ENCODE measurements at places on chromosomes 1 and 21.
A peak's percentile ranks its signal among the peaks of the same experiment; 100 is the strongest.

DNA sequence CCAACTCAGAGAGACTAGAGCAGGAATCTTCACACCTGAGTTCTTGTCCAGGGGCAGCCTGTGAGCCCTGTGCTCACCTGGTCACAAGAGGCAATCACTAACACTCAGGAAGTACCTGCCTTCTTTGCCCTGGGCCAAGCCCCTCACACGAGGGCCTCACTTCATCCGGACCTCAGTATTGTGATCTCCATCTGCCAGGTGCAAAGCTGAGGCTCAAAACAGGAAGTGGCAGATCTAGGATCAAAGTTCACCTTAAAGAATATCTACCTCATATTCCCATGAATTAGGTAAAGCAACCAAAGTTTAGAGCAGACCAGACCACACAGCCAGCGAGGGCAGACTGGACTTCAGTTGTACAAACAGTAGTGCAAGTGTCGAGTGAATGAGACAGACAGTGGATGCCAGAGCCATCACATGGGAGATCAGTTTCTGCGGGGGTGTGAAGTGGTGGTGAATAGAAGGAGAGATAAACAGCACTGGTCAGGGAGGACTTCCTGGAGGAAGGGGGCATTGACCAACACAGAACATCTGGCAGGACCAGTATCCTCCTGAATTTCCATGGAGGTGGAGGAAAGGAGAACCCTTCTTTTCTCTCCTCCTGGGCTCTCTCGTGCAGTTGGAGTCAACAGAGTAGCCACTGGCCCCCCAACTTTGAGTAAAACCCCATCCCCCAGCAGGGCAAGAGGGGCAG lies 116.6 kb upstream of the ZBTB40 start:
- DNase-seq, result no peak

- no peak for DNase-seq
Observed at GRCh38 chr1:156505679-156506298, 5.2 kb upstream of the MEF2D start.

DNA sequence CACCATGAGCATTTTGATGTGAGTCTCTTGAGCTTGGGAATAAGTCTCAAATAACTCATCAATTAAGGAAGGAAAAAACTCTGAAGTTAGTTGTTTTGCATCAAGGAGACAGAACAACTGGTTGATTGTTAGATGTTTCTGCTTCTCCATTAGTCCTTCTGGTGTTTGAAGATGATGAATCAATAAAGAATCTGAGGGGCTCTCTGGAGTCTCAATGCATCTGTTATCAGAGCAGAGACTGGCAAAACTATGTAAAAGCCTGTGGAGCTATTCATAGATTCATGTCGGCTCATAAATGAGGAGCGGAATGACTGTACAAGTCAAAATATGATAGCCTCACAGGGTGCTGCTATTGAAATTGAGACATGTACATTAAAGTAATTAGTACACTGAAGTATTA lies 73.3 kb upstream of the ZC3H11B start:
- no peak for DNase-seq

DNA sequence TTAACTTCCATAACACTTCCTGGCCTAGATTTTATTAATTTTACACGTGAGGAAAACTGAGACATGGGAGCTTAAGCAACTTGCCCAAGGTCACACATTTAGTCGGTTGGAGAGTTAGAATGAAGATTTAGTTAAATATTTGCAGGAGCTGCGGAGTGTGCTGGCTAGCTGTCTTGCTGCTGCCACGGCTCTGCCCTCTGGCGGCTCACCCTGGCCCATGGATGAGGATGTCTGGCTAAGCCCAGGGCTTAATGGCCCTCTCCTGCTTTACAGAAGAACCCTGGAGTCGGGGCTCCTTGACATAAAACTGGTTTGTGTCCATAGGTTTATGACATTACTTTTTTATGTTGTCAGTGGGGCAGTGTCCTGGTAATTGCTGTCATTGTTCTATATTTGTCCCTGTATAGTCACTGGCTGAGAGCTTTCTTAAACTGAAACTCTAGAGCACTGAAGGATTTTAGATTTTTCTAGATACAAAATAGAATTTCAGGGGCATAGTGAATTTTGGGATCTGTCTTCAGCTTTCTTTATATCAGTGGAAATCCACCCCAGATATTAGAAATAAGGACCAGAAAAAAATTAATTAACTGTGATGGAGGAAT lies 88.9 kb upstream of the WLS start:
- DNase-seq, result no peak

DNA sequence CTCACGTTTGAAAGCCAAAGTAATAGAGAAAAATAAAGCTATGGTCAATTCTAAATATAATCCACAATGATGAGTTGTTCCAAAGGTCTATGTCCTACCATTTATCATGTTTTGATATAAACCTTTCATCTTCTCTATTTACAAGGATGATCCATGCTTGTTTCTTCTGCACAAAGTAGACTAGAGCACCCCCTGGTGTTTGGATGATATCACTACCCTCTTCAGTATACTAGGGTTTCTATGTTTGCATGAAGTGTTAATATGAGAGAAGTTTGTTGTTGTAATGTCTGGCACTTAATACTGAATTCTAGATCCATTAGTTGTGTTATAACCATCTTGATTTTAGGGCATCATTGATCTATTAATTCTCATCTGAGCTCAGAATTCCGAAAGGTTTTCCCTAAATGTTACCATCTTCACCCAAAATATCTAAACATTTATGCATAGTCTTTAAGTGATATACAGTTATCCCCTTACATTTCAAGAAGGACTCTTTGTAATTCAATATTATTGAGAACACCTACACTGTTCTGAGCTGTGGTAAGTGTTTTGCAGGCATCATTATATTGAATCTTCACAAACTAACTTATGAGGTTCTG lies 21.1 kb downstream of the CLDN8 start:
- DNase-seq, result peak; percentile 27

GRCh38 chr1:9291914-9292360 lies 757 bp upstream of the SPSB1 start:
- DNase-seq, result no peak

DNA sequence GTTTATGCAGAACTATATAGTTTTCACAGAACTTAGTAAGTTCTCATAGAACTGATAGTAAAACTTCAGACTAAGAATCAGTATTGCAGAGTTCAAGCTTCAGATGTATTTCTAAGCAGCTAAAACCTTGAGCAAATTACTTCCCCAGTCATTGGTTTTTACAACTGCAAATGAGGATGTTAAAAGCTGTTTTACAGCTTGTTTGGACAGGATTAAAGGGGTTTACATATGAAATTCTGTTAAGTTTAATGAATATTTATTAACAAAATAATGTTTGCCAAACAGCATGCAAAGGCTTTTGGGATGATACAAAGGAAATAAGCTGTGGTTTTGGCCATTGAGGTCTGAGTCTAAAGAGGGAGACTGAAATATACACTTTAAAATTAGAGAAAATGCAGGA lies 39.1 kb downstream of the CRB1 start:
- no peak for DNase-seq

- no peak for DNase-seq
Observed at GRCh38 chr1:173937062-173937461, 19.9 kb upstream of the SERPINC1 start.

- DNase-seq, result no peak
Observed at GRCh38 chr1:23099171-23099536, 69.5 kb downstream of the LUZP1 start.

GRCh38 chr21:23017989-23018388 lies 2019.8 kb downstream of the NCAM2 start:
- no peak for DNase-seq

DNA sequence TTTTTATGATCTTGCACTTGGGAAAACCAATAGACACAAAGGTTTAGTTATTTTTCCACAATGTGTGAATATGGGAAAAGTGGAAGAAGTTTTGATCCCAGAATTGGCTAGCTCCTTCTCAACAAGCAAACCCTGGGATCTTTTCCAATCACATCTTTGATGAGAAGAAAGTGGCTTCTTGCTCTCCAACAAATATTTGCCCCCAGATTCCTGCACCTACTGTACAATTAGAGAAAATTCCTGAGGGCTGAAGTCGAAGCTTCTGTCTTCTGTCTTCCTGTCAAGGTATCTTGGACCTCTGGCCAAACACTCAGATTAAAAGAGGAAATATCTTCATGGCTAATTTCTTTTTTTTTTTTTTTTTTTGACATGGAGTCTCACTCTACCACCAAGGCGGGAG lies 113.1 kb upstream of the SLC45A1 start:
- no peak for DNase-seq

DNA sequence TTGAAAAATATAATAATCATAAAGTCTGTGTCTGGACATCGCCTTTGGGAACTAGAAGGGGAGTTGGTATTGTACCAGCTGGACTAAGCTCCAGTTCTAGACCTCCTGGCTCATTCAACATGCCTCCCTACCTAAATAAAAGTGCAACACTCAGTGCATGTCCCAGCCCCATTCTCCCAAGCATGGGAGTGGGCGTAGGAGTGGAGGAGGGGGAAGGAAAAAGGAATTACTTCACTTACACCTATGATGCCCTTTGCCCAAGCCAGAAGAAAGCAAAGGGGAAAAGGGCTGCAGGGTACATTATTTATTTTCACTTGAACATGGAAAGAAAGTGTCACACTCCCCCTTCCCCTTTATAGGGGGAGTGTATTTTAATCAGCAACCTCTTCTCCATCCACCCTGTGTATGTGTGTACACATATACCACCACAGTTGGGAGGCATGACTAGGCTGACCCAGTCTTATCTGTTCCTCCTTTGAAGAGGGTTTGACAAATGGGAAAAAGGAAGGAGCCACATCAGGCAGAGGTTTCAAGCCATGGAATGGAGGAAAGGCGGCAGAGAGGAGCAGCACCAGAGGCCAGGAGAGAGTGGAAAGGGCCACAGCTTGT lies 3.2 kb downstream of the NIT1 start:
- DNase-seq, result no peak

GRCh38 chr1:233672732-233673131 lies 58.8 kb downstream of the KCNK1 start:
- no peak for DNase-seq

DNA sequence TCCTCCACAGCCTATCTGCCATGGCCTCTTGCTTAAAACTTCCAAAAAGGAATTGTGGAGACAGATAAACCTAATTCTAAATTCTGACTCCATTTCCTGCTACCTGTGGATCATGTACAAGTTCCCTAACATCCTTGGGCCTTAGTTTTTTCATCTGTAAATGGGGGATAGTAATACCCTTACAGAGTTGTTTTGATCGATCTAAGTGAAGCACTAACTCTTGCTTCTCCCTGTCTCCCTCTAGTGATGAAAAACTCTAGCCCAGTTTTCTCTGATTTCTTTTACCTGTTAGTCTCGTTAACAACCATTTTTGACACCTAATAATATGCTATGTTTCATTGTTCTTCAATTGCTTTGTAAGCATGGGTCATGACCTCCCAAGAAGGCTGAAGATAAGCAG lies 65.9 kb downstream of the TM2D1 start:
- DNase-seq, result no peak

DNA sequence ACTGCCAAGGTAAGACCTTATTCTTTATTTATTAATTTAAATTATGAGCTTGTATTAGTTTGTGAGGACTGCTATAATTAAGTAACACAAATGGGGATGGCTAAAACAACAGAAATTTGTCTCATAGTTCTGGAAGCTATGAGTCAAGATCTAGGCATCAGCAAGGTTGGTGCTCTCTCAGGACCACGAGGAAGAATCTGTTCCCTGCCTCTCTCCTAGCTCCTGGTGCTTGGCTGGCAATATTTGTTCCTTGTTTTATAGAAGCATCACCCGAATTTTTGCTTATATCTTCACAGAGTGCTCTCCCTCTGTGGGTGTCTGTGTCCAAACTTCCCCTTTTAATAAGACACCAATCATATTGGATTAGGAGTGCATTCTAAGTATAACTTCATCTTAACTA lies 41.4 kb upstream of the CCDC190 start:
- DNase-seq, result no peak

- DNase-seq, result no peak
Observed at GRCh38 chr1:224201383-224201782, 18.3 kb downstream of the DEGS1 start.

DNA sequence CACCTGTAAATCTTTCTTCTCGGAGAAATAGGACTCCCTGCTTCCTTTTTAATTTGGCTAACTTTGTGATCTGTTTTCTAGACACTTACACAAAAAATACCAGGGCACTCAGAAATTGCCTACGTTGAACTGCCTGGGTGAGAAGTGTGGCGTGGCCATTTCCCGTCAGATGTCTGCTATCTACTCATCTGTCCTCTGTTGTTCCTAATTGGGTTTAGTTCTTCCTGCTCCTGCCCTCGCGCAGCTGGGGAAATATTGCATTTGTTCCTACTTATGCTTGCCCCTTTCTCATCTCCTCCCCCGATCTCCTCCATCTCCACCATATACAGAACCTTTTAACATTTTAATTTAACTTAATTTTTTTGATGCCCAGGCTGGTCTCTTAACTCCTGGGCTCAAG lies 55.1 kb downstream of the CD58 start:
- DNase-seq, result no peak

DNA sequence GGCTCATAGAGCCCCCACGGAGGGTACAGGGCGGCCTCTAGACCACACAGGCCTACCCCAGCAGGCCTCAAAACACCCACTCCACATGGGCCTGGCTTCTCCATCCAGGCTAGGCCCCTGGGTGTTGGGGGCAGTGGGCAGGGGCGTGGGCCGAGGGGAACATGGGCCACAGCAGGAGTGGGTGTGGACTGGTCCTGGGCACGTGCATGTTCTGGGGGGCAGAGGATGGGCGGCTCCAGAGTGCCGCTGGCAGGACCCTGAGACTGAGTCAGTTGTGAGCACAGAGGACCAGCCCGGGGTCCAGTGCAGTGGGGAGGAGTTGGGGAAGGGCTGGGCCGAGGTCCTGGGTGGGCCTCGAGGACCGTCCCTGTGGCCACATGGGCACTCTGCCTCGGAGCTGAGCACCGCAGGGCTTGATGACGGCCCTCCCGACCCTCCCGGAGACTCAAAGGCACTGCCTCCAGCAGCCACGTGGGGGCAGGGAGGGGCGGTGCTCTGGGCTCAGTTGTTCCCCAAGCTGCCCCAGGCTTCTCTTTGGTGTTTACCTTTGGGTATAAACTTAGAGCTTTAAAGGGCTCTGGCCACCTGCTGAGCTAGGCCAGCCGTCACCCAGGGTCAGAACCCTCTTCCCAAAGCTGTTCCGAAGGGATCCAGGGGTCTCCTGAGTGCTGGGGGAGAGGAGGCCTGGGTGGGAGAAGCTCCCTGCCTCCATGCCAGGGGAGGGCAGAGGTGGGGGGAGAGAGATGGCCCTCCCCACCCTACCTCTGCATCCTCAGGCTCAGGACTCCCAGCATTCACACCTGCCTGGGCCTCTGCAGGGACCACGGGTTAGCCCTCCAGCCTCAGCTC lies 79.9 kb downstream of the MORN1 start:
- DNase-seq, result peak; percentile 39

GRCh38 chr1:38891753-38892152 lies 10.4 kb upstream of the GJA9 start:
- DNase-seq, result no peak

- DNase-seq, result no peak
Observed at GRCh38 chr21:14766241-14766640, 220.1 kb upstream of the SAMSN1 start.

GRCh38 chr1:214193691-214194090 lies 87.3 kb upstream of the SMYD2 start:
- no peak for DNase-seq

Measured in NCI-H1436 (cell line).